ENCODE measurements at places on chromosomes 7 and 10.
A peak's percentile ranks its signal among the peaks of the same experiment; 100 is the strongest.

DNA sequence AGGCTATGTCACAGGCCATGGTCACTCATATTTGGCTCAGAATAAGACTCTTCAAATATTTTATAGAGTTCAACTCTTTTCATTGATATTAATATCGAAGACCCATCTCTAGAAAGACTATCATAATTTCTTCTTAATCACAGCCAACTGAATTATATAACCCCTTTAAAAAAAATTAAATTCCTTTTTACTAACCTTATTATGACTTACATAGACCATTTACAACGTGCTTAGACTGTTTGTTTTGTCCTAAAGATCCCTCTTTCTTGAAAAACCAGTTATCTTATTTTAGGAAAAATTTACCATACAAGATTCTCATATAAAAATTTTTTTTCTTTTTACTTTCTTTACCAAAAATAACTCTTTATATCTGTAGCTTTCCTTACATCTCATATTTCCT lies 10.2 kb upstream of the TMEM254 start:
- DNase-seq = no peak

- no peak for DNase-seq
These were observed 17.4 kb upstream of the KNDC1 start for GRCh38 chr10:133142523-133143199.

- peak; percentile 26 for DNase-seq
These were observed 36.7 kb downstream of the ASNS start for GRCh38 chr7:97835296-97836138.

GRCh38 chr10:96440361-96441292 lies 73.1 kb downstream of the TLL2 start:
- DNase-seq = no peak

DNA sequence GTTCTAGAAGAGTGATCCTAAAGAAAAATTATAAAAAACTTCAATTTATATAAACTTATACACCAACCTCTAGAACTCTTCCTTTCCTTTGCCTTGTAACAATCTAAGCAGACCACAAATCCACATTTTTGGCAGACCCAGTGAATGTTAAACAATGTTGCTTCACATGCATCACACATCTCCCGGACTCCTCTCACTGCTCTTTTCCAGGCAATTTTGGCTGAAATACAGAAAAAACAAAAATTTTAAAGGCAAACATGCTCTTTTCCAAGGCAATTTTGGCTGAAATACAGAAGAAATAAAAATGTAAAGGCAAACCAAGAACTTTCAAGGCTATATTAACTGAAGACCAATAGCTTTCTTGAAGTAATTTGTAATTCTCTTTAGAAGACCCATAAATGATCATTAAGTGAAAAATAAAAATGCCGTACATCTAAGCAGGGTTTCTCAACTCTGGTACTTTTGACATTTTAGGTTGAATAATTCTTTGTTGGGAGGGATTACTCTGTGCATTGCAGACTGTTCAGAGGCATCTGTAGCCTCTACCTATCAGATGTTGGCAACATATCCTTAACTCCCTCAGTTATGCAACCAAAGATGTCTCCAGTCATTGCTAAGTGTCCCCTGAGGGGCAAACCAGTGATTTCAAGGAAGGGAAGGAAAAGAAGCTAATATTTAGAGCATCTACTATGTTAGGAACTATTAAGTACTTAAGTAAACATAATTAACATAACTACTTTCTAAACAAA lies 64.4 kb downstream of the NRBF2 start:
- no peak for DNase-seq

- no peak for DNase-seq
These were observed 19.0 kb downstream of the GPER1 start for GRCh38 chr7:1106793-1107421.

GRCh38 chr10:93415693-93416092 lies 66.4 kb downstream of the MYOF start:
- no peak for DNase-seq

- no peak for DNase-seq
These were observed 141.1 kb upstream of the WNT16 start for GRCh38 chr7:121187676-121188075.

- DNase-seq = peak; percentile 70
These were observed 142.5 kb upstream of the TCERG1L start for GRCh38 chr10:131453721-131454634.

DNA sequence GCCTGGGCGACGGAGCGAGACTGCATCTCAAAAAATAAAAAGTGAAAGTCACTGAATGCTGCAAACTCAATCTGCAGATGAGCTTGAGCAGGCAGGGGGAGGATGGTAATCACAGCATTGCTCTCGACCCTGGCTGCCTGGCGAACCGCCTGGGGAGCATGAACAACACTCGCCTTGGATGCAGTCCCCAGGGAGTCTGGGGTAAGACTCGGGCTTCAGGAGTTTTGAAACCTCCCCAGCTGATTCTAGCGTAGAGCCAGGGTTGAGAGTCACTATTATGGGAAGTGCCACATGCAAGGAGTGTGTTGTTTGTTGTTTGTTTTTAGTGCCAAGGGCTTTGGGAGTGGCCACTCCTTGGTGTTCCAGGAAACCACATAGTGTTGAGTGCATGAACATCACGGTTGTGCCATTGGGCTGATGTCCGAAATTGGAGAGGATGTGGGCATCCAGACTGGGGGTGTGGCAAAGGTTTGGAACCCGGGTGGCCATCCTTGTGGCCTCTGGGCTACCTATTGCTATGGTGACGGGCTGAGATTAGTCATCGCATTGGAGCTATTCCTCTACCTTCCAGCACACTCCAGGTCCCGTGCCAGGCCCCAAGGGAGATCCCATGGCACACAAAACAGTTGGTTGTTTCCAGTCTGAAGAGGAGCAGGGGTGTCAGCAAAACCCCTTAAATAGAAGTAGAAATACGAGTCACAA lies 92.6 kb downstream of the RGS10 start:
- no peak for DNase-seq

- DNase-seq = no peak
These were observed 40.4 kb downstream of the PROSER2 start for GRCh38 chr10:11863353-11864109.

GRCh38 chr7:70795948-70796347 lies 336.0 kb upstream of the GALNT17 start:
- no peak for DNase-seq

DNA sequence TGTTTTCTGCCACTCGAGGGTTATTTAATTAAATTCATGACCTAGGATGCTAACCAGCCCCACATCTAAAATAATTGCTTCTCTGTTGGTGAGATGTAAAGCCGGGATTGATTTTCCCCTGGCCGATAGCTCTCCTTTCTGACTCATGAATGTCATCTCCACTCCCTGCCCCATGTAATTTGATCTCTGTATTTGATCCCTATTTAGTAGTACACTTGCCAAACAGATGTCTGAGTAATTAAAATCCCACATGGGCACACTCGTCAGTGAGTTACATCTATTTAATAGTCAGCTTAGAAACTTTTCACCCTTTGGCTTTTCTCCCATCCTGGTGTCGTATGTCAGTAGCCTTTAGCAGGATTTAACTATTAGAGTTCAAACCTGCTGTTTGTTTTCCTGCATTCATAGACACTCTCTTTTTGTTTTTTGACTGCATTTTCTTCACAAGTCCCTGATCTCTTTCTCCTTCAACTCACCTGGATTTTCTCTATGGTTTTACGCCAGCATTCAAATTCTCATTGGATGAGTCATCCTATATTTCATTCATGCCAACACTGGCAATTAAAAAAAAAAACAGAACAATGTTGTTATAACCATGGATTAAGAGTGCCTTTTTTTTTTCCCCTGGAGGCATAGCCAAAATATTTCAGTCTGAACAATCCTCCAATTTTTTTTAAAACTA lies 82.7 kb downstream of the SPAG6 start:
- DNase-seq = no peak

- no peak for DNase-seq
These were observed 248.8 kb upstream of the FZD8 start for GRCh38 chr10:35890676-35891495.

GRCh38 chr10:70253878-70254765 lies 20.9 kb upstream of the PPA1 start:
- DNase-seq = no peak

DNA sequence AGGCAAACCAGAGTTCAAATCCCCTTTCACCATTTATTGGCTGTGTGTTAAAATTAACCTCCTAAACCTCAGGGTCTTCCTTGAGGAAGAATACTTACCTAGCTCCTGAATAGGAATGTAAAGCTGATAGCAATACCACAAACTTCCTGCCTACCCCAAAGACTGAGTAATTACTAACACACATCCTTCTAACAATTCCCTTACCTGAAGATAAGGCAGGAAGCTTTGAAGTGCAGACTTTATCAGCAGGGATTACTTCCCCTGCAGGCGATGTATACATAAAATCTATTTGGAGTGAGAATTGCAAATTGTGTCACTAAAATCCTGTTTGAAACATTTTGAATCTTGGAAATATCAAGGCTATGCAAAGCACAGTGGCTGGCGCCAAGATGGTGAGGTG lies 21.2 kb downstream of the EVX1 start:
- DNase-seq = no peak
